ENCODE measurements at places on chromosomes 11 and 22.

DNA sequence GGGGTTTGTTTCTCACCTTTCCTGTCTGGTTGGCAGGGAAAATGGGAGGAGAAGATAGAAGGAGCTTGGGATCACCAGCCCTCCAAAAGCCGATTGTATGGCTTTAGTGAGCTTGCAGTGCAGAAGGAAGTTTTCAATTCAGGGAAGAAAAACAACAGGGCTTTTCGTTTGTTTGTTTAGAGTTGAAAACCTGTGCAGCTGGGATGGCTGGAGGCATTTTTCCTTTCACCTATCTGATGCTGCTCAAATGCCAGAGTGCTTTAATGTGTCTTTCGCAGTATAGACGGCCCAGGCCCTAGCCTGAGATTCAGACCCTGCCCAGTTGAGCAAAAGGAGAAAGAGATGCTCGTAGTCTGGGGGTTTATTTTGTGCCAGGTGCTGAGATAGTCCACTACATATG lies 87.9 kb downstream of the INSC start:
- no peak for DNase-seq

DNA sequence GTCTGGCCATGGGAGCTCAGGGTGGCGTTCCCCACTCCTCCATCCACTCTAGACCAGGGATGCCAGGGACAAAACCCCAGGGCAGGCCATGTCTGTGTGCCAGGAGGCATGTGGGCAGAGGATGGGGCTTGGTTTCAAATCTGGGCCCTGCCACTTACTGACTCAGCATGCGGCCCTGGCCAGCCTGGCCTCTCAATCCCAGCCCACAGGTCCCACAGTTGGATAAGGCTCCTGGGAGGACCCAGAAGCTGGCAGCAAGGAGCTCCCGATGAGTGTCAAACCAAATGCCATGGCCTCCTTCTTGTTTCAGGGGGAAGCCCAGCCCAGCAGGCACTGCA lies 1290.4 kb downstream of the BRD1 start:
- no peak for DNase-seq

- peak; percentile 34 for DNase-seq
Observed at GRCh38 chr11:57491371-57492061, 24.0 kb downstream of the SLC43A1 start.

- DNase-seq, result no peak
Observed at GRCh38 chr11:13391217-13391616, 71.8 kb downstream of the BTBD10 start.

- no peak for DNase-seq
Observed at GRCh38 chr11:1508491-1508891, 21.9 kb upstream of the MOB2 start.

DNA sequence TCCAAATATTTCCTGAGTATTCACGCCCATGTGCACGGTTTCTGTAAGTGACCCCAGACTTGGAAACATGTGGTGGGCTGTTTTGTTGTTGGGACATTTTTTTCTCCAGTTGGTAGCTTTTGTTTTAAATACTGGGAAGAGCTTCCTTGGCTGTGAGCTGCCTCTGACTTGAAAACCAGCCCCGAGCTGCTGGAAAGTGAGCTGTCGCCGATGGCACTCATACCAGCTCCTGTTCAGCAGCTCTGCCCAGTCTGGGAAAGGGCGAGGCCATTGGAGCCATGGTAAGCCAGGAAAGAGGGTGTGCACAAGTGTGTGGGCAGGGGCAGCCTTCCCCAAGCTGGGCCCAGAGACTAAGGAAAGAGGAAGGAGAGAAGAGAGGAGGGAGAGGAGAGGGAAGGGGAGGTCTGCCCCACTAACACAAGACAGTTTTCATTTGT lies 3.2 kb upstream of the FLI1 start:
- DNase-seq, result no peak

DNA sequence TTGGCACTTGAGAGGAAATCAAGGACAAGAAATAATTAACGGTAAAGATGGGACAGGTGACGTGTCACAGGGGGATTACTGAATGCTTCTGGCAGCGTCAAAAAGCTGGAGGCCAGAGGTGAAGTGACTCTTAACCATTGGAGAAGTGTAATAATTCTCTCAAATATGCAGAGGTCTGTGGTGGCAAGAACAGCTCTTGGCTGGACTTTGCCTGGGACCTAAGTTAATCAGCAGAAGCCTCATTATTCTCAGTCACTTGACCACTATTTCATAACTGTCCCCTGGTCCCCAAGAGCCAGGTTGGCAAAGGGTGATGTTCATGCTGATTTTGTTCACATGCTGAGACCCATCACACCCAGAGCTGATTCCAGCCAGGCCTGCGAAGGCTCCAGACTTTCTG lies 72.9 kb downstream of the TIMP3 start:
- DNase-seq, result no peak

GRCh38 chr11:75770102-75770501 lies 1.5 kb downstream of the DGAT2 start:
- DNase-seq, result no peak

DNA sequence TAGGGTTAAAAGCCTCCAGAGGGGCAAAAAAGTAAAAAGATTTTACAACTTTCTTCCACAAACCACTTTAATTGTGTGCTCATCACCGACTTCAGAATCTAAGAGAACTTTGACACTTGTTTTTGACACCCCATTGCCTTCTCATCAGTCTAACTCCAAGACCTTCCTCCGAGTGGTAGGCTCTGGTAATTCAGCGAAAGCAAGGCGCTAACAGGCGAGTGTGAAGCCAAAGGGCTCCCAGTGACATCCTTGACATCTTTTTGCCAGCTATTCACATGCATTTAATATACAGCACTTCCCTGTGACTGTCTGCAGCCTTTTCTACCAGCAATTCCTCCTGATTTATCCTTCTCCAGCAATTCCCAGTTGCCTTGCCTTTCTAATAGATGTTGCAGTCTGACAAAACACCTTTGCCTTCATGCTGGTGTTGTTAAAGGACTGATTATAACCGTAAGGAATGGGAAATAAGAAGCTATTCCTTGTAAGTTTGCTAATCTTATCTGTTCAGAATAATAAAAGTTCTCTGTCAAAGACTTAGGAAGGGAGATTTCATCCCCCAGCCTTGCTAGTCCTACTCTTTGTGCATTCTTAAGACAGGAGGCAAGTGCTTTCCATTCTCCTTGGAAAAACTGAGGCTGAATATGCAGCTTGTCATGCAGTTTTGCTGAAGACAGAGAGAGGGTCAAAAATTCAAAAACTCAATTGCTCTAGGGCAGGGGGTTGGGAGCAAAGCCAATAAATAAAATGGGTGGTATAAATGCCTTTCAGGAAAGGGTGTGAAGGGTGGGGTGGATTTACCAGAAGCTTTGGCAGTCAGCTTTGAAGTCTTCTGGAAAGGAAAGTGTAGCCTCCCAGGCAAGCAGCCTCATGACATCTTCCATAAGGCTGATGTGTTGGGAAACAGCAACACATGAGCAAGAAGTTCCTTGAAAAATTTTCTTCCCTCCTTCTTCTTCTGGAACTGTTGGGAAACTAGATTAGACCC lies 39.1 kb downstream of the SNX19 start:
- no peak for DNase-seq

GRCh38 chr22:43066844-43067385 lies 22.3 kb downstream of the TTLL1 start:
- DNase-seq, result no peak

- no peak for DNase-seq
Observed at GRCh38 chr11:2759228-2760195, 59.7 kb upstream of the KCNQ1OT1 start.

DNA sequence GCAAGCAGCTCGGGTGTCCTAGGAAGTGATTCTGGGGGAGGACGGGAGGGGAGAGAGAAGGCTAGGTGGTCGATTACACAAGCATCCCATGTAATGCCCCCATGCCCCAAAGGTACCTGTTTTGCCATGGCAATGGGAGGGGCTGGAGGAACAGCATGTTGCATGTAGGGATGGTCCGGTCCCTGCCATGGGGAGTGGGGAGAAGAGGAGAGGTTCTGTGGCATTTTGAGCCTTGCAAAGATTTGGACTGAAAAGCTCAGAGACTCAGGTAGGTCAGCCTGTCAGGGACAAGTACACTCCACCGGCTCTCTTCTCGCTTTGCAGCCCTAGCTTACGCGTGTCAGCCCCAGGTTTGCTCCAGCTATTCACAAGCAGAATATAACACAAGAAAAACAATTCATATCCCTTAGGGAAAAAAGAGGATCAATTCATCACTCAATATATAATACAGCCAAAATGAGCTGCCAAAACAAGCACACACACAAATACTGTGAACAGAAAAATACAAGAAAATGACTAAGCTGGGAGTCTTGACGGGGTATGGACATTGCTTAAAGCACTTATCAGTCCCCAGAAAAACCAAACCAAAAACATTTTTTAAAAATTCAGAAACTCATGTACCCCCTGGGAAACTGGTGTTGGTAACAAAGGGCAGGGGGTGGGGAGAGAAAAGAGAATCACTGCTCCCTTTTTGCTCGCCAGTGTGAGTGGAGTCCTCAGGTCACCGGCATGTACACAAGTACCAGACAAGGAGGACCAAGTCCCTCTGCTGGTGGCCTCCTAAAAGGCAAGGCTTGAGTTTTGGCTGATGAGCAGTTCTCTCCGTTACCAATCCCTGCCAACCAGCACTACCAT lies 21.6 kb downstream of the APOL5 start:
- no peak for DNase-seq

DNA sequence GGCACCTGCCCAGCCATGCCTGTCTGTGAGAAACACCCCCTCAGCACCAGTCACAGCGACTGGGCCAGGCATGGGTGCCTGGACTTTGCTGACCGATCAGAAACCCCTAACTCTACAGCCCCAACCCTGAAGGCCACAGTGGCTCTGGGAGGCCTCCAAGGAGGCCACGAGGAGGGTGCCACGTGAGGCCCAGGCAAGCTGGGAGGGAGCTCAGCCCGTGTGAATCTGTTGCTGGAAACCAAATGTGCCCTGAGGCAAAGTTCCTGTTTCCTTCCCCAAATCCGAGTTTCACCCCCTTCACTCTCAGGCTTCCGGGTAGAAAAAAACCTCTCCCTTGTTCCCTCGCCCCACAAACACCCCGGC lies 1.3 kb downstream of the UNC93B1 start:
- DNase-seq, result no peak

- no peak for DNase-seq
Observed at GRCh38 chr11:74288911-74289310, 22.5 kb downstream of the P4HA3 start.

DNA sequence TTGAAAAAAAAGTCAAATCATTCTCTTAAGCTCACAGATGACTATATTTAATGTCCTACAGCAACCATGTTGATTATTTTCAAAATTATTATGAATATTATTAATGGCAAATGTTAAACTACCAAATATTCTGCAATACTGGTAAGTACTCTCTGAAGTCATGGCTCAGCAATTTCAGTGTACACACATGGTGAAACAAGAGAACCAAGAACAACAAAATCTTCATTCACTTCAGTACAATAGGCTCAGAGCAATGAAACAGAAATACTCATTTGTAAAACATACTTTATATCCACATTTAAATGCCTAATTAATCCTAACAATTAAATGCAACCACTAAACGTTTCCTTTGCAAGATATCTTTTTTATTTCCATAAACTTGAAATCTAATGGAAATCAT lies 347.2 kb downstream of the TTC28 start:
- DNase-seq, result no peak

DNA sequence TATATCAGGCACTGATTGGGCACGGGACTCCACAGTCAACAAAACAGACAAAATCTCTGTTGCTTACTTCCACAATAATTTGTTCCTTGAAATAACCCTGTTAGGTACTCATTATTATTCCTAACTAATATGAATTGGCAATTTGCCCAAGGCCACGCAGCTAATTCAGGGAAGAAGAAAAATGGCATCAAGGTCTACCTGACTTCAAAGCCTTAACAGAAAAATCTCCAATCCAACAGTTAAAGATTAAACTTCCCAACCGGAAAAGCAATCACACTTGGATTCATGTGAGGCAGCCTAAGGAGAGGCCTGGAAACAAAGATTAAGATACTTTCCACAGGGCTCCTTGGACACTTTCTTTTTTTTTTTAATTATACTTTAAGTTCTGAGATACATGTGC lies 68.9 kb downstream of the PRCP start:
- no peak for DNase-seq

DNA sequence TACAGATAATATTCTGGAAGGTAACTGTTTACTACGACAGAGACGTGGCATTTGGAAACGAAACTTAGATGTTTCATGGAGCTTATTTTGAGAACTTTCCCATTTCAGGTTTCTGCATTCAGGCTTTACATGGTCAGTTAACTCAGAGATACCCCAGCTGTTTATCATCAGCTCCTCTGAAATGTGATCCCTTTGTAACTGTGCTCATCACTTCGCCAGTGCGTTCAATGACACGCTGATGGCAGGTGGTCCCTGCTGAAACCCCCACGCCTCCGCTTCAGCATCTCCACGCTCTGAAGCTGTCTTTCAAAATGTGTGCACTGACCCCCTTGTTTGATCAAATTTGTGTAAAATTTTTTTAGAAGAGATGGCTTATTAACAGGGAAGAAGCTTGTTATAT lies 30.5 kb downstream of the ALG12 start:
- DNase-seq, result no peak

DNA sequence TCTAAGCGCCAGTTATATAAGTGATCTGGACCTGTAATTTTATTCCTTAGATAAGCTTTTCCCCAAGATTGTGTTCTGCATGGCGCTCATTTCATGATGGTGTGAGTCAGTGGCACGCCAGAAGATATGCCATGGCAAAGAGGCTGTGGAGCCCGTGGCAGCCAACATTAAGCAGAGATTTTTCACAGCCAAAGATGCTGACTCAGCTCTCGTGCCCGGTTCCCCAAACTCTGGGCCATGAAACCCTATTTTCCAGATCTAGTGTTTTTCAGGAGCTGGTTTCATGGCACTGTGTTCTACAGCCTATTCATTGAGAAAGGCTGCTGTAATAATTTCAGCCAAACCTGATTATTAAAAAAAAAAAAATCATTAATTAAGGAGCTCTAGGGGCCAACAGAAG lies 15.4 kb upstream of the LINC01488 start:
- no peak for DNase-seq

GRCh38 chr11:31720671-31721365 lies 90.3 kb downstream of the PAX6 start:
- DNase-seq, result no peak

DNA sequence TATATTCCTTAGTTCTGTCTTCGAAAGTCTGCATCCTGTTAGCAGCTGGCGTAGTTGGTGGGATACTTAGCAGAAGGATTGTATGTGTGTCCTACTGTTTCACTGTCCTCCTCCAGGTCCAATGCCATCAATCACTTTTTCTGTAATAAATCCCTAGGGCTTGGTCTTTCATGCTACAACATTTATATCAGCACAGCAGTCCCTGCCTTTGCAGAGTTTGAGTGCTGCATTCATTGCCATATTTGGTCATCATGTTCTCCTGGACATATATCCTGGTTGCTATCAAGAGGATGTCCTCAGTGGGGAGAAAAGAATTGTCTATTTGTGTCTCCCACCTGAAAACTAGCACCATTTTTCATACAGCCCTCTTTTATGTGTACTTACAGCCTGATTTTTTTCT lies 67.0 kb downstream of the OR5AK2 start:
- no peak for DNase-seq

GRCh38 chr11:130181295-130182272 lies 22.0 kb downstream of the ST14 start:
- no peak for DNase-seq

DNA sequence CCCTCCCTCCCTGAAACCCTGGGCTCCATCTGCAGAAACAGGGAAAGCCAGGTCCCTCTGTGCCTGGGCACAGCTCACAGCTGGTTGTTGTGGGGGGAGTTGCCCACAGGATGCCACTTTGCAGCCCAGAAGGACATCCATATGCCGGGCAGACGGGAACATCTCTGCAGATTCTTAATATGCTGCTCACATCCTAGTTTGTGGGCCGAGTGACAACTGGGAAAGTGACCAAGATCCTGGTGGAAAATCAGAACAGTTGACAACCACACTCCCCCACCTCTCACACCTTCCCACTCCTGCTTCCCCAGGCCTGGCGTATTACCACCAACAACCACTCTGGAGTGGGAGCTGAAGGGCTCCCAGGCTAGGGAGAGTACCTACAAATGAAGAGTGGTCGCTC lies 7.3 kb upstream of the SCGB1A1 start:
- DNase-seq, result no peak
